ENCODE measurements at places on chromosomes 6 and 20.

DNA sequence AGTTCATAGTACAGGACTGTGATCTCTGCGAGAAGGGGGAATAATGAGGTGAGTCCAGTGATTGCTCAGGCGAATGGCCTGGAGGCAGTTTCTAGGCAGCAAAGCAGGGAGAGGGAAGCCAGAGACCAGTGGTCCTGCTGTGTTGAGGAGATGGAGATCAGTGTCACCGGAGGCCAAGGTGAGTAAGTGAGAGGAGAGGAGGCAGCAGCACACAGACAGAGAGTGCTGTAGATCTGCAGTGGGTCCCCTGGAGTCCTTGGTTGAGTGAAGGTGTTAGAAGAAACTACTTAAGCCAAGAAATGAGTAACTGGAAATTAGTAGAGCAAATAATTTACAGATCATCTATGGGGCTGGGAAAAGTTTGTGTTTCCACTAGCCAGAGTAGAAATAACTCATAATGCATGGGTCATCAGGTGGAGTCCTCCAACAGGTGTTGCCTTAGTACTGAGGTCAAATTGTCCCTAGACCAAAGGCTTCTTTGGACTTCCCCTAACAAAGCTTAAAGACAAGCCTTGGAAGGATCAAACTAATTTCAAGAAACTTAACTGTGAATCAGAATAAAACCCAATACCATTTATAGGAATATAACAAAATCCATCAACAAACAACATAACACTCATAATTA, 13.6 kb downstream of the HEBP2 start:
- DNase-seq = no peak

- DNase-seq = no peak
Observed at GRCh38 chr6:14200047-14200446, 82.5 kb downstream of the CD83 start.

GRCh38 chr6:40724886-40725285, 137.7 kb upstream of the LRFN2 start:
- no peak for DNase-seq

DNA sequence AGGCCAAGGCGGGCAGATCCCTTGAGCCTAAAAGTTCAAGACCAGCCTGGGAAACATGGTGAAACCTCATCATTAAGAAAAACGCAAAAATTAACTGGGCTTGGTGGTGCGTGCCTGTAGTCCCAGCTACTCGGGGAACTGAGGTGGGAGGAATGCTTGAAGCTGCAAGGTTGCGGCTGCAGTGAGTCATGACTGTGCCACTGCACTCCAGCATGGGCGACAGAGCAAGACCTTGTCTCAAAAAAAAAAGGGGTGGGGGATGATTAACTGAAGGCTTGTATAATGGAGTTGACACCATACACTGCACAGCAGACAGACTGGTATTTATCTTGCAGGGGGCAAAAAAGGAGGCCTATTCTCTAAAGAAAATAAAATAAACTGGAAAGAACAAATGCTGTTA, 27.7 kb downstream of the SRPK1 start:
- DNase-seq = no peak

GRCh38 chr20:36728986-36729385, 16.9 kb downstream of the NDRG3 start:
- no peak for DNase-seq

- no peak for DNase-seq
Observed at GRCh38 chr6:67914419-67914818, 720.7 kb upstream of the ADGRB3 start.

DNA sequence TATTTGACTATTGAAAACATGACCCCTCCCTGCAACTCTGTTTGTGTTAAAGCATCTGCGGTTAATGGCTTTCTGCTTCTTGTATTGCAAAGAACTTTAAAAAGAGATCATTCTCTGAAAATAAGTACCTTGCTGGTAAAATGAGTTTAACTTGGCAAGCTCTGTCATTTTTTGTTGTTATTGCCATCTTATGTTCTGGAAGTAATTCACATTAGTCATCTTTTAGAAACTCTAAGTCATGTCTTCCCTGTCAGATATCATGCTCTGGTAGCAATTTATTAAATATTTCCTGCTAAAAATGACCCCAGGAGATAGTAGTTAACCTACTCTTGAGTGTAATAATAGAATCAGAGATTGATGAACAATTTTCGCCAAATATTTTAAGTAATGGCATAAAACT, 890.6 kb downstream of the KIF16B start:
- DNase-seq = no peak

GRCh38 chr6:166486536-166486880, 100.0 kb downstream of the RAMACL start:
- DNase-seq = no peak

DNA sequence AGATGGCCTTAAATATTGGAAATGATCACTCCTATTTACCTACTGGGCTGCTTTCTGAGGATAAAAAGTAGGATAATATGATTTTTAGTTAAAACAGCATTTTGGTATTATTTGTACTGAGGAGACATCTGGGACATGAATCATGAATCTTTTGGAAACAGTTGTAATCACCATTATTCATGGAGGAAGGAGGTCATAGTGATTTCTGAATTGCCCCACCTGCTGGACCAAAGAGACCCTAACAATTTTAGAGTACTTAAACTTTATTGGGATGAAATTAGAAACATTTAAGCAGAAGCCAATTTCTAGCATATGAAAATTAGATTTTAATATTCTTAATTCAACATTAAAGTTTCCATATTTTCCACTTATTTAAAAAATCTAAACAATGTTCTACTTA, 108.4 kb upstream of the SIM1 start:
- DNase-seq = no peak

GRCh38 chr6:37680668-37681067, 17.0 kb downstream of the MDGA1 start:
- DNase-seq = no peak

DNA sequence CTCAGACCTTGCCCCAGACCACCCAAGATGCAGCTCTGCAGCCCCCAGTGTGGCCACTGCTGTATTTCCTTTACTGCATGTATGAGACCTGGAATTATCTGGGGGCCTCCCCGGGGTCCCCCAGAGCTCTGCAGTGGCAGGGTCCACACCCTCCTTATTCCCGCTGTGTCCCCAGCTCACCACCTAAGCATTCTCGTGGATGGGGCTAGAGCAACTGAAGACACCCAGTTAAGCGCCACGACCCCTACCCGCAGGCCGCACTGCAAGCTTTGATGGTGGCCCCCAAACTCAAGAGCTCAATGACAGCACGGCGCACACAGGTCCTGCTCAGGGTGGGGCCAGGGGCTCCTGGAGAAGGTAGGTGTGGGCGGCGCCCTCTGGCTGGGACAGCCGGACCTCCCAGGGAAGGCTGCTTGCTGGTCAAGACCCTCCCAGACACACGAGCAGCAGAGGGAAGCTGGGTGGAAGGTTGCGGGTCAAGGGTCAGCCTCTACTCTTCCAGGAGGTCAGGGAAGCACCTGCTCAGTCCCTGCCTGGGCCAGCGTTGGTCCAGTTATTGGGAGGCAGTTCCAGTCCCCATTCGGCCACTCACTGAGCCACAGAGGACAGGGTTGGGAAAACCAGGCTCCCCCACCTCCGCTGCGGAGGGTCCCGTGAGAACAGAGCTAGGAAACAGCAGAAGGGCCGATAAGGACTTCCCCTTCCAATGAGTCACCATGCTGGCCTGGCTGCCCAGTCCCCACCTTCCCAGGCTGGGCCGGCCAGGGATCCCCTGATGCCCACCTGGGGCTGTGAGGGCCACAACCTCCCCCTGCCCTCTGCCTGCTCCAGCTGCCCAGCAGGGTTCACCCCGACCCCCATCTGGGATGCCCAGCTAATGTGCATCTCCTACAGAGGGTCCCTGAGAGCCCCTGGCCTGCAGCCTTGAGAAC, 2.9 kb downstream of the LAMA5 start:
- no peak for DNase-seq

GRCh38 chr20:19758501-19759331, 658 bp downstream of the RIN2 start:
- no peak for DNase-seq

- no peak for DNase-seq
Observed at GRCh38 chr6:35051396-35051795, 89.7 kb downstream of the TCP11 start.

GRCh38 chr6:44104481-44105021, 22.7 kb downstream of the MRPL14 start:
- no peak for DNase-seq

DNA sequence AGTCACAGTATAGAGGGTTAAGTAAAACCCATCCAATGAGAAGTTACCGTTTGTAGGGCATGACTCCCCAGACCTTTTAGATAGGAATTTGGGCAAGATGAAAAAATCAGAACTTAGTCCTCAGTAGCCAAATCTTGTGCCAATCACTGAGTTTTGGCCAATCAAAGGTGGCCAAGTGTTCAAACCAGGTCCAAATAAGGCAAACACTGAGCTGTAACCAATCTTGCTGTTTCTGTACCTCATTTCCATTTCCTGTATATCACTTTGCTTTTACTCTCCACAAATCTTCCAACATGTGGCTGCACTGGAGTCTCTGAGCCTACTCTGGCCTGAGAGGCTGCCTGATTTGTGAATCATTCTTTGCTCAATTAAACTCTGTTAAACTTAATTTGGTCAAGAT, 81.8 kb upstream of the GPR6 start:
- DNase-seq = no peak

DNA sequence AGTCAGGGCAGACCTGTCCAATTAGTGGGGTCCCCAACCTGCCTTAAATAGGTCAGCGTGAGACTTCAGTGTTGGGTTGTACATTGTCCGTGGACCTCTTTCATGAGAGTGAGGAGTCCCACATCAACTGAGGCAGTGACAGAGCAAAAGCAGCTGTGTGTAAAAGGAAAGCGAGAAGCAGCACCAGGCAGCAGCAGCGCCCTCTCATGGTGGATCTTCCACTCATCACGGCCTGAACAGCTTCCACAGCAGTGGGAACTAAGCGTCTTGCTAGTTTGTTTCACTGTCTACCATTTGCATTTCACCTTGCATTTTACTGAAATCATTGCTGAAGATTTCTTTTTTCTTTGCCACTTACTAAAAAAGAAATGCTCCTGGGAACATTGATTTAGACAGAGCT, 333.8 kb downstream of the PKHD1 start:
- no peak for DNase-seq

GRCh38 chr6:113050979-113051378, 703.8 kb downstream of the RFPL4B start:
- no peak for DNase-seq

DNA sequence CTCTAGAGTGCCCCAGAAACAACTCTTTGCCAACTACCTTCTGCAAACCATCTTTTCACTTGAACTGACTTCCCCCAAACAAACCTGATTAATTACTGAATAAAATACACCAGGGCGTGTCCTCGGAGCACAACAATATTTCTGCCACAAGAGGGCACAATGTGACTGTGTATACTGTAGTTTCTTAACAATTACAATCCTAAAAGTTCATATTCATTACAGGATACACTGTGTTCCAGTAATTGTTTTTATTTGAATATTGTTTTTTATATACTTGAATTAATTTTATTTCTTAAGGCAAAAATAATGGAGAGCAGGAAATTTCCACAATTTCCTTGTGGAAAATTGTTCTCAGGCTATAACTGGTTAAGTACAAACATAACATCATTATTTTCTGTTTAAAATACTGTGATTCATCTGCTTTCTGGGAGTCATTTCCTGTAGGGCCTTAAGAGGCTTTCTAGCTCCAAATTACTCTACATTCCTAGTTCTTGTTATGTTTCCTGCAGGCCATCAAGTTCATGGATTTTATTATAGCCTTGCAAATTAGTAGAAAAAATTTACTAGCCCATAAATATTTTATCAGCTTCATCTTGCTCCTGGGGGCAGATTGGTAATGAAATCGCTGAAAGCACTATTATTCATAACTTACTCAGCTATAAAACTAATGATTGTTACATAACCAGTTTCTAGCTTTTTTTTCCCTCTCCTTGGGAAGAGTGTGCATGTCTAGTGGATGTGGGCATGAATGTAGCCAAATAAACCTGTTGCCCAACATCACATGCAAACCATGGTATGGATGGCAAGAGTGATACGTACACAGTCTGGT, 51.9 kb upstream of the SLC22A16 start:
- peak; percentile 36 for DNase-seq

DNA sequence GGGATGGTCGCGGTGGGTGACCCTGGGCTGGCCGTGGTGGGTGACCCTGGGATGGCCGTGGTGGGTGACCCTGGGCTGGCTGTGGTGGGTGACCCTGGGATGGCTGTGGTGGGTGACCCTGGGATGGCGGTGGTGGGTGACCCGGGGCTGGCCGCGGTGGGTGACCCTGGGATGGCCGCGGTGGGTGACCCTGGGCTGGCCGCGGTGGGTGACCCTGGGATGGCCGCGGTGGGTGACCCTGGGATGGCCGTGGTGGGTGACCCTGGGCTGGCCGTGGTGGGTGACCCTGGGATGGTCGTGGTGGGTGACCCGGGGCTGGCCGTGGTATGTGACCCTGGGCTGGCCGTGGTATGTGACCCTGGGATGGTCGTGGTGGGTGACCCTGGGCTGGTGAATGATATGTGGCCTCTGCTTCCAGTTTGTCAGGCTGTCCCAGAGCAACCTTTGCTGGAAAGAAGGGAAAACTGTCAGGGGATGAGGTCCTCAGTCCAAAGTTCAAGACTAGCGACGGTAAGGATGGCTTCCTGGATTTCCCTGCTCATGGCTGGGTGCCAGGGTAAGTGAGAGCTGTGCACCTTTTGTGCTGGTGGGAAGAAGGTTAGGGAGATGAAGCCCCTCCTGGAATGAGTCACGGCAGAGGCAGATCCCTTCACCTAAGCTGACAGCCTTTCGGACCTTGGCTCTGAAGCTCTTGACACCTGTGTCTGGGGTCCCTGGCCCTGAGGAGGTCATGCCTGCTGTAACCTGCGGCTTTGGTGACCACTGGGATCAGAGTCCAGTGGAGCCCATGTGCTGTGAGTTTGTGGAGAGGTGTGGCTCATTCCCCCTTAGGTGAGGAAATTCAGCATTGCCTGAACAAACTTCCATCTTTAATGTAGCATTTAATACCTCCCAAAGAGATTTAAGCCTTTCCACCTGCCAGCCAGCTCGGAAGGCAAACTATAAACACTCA, 19.1 kb upstream of the PCMTD2 start:
- no peak for DNase-seq

DNA sequence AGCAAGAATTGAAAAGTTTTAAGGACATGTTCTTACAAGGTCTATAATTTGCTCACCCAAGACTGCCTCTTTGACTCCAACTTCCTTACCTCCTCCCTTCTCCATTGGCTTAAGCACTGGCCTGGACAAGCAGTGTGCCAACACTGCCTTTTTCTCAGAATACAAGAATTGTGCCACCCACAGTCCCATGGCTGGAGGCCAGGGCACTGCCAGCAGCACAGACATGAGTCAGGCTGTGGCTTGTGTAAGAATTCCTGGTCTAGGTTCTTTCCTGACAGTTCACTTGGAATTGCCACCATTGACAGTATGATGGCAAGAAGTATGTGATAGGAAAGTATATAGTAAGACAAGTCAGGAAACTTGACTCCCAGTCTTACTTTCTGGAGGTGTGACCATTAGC, 202.7 kb upstream of the MARCKS start:
- no peak for DNase-seq

GRCh38 chr6:161481786-161482516, 208.1 kb upstream of the AGPAT4 start:
- DNase-seq = no peak
